ENCODE measurements at places on chromosomes 7 and 10. TPM values are rescaled to one million over a fixed set of nuclear protein-coding genes. Genes with fewer than 3 reads are reported as not detected.

Gene PRPS1L1
- total RNA-seq, result not detected

- no peak for DNase-seq
Measured at GRCh38 chr7:150941351-150942000, 36.6 kb downstream of the KCNH2 start.

- no peak for DNase-seq
Measured at GRCh38 chr7:16787127-16787526, 17.7 kb downstream of the AGR2 start.

GRCh38 chr7:106010331-106010730, 47.3 kb downstream of the CDHR3 start:
- DNase-seq, result no peak

- DNase-seq, result no peak
Measured at GRCh38 chr7:66634816-66635215, 6.1 kb downstream of the KCTD7 start.

GRCh38 chr10:101222683-101223273, 6.5 kb downstream of the LBX1 start:
- no peak for DNase-seq

Gene CLRN3
- total RNA-seq, result 7.4 TPM

Gene PTPN20
- not detected for total RNA-seq

DNA sequence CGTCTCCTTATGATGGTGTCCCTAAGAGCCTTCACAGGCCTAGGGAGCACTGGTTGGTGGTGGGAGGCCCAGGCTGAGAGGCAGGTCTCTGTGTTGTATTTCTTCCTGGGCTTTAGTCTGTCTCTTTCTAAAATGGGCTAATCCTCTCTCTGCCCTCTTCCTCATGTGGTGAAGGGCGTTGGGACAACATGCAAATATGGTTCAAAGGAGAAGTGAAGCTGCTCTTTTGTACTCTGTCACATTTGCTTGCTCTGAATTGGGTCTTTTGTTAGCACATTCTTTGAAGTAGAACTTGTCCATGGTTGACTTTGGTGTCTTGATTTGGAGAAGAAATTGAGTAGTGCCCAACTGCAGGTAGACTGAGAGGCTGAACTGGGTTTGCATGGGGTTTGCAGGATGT, 814 bp downstream of the HK1 start:
- no peak for DNase-seq

Gene KLF14
- total RNA-seq, result not detected

GRCh38 chr10:106609470-106610266, 554.8 kb downstream of the SORCS1 start:
- DNase-seq, result no peak

GRCh38 chr10:56351909-56352630, 9.0 kb downstream of the ZWINT start:
- DNase-seq, result no peak

- DNase-seq, result peak; percentile 81
Measured at GRCh38 chr10:128036746-128037543, 89.3 kb downstream of the MKI67 start.

DNA sequence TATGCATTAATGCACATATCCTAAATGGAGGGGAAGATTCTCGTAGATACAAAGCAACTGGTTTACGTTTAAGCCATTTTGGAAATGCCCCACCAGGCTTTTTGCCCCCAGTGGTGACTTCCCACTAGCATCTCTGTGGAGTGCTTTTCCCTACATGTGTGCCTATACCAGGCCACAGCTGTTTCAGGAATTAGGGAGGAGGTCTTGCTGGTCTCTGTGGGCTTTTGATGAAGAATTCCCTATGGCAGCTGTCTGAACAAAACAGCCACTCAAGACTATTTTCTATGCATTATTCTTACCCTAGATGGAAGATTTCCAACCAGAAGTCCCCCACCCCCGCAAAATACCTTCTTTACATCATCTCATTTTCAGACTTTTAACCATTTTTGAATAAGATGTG, 52.0 kb upstream of the NMT2 start:
- no peak for DNase-seq

GRCh38 chr7:156505876-156506275, 134.7 kb upstream of the RNF32 start:
- DNase-seq, result no peak

DNA sequence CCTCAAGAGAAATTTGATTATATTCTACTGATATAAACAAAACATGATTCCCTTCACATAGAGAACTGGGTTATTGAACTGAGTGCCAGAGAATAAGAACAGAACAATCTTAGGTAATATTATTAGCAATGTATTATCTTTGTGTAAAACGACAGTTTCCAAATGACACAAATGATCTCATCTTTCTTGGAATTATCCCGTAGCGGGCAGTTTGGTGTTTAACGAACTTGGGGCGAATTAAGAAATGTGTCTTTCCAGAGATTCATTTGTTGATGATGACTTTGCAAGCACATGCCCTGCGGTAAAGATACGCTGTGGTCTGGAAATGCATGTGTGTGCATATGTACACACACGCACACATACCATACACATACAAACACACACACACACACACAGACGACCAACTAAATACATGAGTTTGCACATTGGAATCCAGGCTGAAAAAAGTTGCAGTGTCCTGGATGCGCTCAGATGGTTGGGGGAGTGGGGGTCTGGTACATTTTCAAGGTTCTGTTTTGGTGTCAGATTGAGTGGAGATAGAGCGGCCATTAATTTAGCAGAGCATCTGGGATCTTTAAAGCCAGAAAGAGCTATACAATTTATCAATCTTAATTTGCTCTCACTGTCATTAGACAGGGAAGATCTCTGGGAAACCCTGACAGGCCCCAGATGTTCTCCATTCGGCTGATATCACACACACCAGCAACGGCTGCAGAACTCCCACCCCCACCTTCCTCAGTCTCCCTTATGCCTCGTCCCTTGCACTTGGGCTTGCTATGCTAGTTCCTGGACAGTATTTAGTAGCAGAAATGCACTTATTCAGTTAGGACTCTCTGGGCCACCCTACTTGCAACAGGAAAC, 112.4 kb upstream of the FAM171A1 start:
- no peak for DNase-seq

Gene DRGX
- total RNA-seq, result not detected

- DNase-seq, result no peak
Measured at GRCh38 chr10:110804376-110804775, 67.4 kb upstream of the PDCD4 start.

DNA sequence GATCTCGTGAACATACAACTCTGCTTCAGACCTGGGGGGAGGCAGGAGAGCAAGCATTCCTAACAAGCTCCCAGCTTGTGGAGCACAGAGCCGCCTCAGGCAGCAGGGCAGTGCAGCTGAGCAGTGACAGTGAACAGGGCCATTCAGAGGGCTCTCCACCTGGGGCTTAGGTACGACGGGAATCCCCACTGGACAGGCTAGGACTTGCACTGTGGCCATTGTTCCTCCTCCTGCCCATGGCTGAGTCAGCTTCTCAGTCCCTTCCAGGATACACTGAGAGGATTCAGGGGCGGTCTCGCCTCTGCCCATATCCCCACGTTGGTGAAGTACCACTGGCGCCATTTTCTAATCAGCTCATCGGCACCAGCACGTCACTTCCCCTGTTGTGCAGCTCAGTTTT, 71.1 kb downstream of the FIGNL1 start:
- DNase-seq, result no peak

GRCh38 chr7:116788572-116789197, 73.7 kb upstream of the CAPZA2 start:
- DNase-seq, result no peak

GRCh38 chr10:45144326-45145070, 143.8 kb downstream of the ZNF22 start:
- no peak for DNase-seq

Gene PCDH15
- total RNA-seq, result not detected
